Stimulated activated CD8-positive, alpha-beta memory T cell treated with anti-CD3 and anti-CD28 coated beads, Interleukin-7, amount 100 ng/mL, for 1 hour (primary cell): ENCODE measurements at places on chromosomes 4 and X.

GRCh38 chr4:79498282-79498681 is 90.3 kb upstream of the GK2 start:
- DNase-seq, result no peak

DNA sequence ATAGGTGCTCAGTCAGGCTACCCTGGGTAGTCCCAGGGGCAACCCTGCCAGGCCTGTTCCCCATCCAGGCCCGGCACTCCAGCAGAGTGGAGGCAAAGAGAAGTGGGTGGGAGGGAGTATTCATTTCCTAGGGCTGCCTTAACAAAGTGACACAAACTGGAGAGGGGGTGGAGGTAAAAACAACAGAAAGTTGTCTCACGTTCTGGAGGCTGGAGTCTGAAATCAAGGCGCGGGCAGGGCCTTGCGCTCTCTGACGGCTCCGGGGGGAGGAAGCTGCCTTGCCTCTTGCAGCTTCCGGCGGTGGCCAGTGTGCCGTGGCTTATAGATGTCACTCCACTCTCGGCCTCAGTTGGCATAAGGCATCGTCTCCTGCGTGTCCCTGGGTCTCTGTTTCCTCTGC is 90.8 kb downstream of the DCTD start:
- DNase-seq, result no peak

DNA sequence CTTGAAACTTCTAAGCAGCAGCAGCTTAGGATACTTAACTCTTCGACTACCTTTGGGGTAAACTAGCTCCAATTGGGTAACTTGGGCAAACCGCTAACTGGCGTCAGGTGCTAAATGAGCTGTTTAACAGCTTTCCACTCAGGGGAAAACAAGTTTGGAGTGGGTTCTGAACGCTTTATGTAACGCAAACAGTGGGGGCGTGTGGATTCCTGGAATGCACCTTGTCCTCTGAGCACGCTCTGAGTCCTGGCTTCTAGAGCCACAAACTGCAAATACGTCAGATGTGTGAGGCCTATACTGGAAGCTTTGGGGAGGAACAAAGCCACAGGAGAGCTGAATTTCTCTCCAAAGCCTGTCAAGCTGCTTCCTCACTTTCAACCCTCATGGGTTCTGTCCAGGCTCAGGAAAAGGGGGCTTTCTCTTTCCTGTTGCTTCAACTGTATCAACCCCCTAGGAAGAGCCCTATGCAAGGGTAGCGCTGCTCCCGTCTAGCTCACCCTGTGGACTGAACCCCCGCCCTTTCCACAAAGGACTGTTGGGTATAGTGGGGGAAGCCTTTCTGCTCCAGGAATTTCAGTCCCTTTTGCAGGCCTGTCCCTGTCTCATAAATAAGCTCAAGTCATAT is 4.5 kb upstream of the WDR1 start:
- no peak for DNase-seq

DNA sequence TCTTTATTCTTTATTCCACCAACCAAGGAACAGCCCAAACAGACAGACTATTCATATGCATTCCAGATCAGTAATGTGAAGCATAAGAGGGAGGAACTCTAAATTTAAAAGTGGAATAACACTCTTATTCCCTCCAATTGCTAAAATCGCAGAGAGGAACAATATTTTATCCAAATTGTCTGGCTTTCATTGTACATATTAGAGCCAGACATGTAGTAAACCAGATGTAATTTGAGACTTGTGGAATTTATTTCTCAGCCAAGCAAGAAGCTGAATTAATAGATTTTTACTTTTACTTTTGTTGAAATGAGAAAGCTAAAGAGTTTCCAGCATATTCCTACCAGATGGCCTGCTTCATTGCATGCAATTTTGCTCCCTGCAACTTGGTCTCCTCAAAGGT is 674.6 kb upstream of the SLIT2 start:
- no peak for DNase-seq

- no peak for DNase-seq
These were observed 61.0 kb downstream of the ANXA3 start for GRCh38 chr4:78612398-78613178.

DNA sequence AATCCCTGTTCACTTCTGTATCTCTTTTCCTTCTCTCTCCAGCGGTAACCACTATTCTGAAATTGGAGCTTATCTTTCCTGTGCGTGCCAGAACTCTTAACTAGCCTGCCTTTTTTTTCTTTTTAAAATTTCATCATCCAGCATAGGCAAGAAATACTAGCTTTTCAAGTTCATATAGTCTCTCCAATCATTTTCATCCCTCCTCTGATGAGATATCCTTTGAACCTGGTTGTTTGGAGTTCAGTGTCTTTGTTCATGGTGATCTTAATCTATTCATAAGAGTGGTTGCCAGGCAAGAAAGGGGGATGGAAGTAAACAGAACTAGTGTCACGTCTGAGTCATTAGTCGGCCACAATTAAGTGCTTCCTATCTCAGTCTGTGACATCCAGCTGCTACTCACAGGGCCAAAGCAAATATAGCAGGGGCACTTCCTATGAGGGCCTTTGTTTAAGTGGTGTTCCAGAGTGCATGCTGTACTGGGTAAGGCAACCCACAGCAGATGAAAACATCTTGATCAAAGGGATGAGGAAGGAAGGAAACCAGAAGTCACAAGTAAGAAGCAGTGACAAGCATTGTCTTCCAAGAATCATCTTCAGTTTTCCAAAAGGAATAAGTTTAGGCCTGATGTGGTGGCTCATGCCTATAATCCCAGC is 56.4 kb upstream of the XIAP start:
- no peak for DNase-seq

GRCh38 chr4:73347497-73347896 is 56.6 kb upstream of the ALB start:
- DNase-seq, result no peak

GRCh38 chr4:42412251-42412650 is 15.0 kb downstream of the SHISA3 start:
- no peak for DNase-seq

- DNase-seq, result no peak
These were observed 245.0 kb upstream of the GPC4 start for GRCh38 chrX:133660281-133660680.

GRCh38 chrX:109742722-109743121 is 9.7 kb upstream of the ACSL4 start:
- no peak for DNase-seq

DNA sequence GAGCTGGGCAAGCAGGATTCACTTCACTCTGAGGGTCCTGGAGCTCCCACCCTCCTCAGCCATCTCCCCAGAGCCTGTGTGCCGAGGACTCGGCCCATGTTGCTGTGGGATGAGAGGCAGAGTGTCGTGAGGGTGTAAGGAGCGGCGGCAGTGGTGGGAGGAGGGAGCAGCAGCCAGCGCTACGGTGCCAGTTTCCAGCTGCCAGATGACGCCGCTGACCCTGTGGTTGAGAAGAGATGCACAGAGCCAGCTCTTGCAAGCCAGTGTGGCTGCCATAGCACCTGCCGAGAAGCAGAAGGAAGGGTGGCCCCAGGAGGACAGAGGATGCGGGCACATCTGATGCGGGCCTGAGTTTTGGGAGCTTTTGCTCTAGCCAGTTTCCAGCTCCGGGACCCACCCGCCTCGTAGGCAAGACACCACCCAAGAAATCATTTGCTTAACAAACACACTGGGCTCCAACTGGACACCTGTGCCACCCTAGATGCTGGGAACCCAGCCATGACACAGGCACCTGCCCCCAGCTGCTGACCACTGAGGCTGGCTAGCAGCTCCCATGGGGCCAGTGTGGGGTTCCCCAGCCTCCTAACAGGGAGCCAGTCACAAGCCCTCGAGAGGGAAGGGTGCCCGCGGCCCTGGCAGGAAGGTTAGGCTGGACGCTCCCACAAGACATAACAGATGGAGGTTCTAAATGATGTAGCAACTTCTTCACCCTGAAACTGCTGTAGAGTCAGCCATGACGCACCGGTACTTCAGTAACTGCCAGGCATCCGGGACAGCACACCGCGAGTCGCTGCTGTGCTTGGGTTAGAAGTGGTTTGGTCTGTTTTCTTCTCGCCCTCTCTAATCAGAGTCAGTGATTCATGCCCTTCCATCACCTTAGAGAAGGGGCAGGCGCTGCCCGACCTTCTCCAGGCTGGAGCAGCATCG is 8.9 kb downstream of the MSANTD1 start:
- DNase-seq, result no peak

DNA sequence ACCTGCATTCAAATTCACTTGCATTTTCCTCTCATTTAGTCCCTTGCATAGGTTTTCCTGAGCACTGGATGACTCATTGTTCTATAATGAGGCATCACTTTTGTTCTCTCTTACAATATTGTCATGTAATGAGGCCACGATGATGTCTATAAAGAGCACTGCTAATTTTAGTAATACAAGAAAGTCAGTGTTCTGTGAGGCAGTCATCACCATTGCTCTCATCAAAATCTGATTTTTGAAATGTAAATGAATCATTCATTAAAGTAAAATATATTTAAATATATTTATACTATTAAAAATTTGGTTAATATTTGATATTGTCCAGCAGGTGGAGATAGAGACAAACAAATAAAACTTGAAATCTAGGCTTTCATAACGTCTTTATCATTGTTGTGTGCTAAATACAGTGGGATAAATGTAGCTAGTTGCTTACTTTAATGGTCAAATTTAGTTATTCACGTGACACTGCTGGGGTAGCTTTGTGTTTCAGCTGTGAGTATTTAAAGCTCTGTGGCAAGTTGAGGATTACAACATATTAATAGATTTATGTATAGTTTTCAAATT is 15.4 kb downstream of the HMGB2 start:
- no peak for DNase-seq

DNA sequence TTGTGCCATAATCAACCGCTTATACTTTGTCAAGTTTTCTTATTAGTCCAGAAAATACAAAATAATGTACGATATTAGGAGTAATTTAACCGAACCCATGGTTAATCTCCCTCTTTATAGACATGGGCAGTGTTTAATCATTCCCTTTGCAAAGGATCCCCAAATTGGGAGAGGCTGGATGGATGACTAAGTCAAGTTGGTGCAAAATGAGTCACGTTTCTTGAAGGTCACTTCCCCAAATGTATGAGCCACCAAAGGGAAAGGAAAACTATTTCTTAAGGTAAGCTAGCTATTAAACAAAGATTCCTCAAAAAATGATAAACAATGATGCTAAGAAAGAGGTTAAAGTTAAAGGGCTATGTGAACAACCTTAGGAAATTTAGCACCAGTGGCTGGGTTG is 17.5 kb downstream of the MAML3 start:
- no peak for DNase-seq

- no peak for DNase-seq
These were observed 358.4 kb upstream of the MAGEB16 start for GRCh38 chrX:35439692-35440091.

DNA sequence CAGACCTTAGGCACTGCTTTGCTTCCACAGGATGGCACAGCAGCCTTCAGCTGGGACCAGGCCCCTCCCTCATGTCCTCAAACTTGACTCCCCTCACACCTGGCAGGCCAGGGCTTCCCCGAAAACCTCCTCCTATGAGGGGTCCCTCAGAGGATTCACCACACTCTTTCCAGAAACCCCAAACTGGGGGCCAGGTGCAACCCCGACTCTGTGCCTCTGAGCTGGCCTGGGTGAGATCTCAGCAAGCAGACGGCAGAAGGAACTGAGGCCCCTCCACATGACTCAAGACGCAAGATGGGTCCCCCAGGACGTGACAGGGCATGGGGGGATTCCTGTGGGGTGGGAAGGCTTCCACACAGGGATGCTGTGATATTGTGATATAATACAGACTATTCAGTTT is 6.2 kb downstream of the HCFC1 start:
- DNase-seq, result no peak

- DNase-seq, result no peak
These were observed 132.2 kb downstream of the KLHL8 start for GRCh38 chr4:87088186-87088585.

DNA sequence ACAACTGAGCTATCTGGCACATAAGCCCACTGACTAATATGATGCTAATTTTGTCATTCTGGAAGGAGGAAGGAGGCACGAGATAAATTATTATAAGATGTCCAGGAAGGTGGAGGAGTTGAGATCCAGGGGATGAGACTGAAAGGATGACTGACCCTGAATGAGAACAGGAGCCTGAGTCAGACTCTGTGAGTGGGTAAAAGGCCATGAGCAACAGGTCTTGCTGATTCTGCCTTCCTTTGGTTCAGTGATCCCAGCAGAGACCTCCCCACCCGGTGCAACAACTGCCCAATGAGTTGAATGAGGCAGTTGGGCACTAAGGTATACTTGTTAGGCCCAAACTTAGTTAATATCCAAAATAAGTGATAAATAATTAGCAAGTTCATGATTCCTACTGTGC is 238.1 kb upstream of the GPC4 start:
- DNase-seq, result no peak

GRCh38 chrX:104987063-104987462 is 233.4 kb downstream of the TEX13A start:
- DNase-seq, result no peak

- no peak for DNase-seq
These were observed 47.9 kb upstream of the BLTP1 start for GRCh38 chr4:122104184-122104583.

- DNase-seq, result no peak
These were observed 85.4 kb downstream of the PHKA2 start for GRCh38 chrX:18898492-18898891.

GRCh38 chr4:158051401-158052235 is 121.2 kb downstream of the GASK1B start:
- DNase-seq, result no peak

DNA sequence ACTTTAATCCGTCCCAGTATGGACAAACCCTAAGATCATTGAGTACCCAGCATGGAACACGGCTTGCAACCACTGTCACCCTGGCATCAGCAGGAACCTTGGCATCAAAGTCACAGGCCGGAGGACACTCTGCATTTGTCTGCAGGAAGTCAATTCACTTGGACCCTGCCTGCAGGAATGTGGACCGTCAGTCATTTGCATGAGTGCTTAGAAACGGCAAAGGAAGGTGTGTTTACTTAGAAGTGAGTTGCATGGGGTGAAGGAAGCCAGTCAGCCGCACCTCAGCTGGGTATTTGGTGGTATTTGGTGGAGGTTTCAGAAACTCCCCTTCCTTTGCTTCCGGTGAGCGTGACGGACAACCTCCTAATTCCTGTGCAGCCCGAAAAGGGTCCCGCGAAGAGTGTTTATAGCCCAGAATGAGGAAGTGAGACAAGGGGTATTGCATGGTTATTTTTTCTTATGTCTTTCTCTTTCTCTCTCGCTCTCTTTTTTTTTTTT is 15.5 kb downstream of the P2RY8 start:
- no peak for DNase-seq

GRCh38 chrX:110914281-110914680 is 118.7 kb upstream of the CHRDL1 start:
- no peak for DNase-seq

- no peak for DNase-seq
These were observed 65.1 kb downstream of the LRBA start for GRCh38 chr4:150949943-150950342.
